ENCODE measurements at places on chromosomes 3 and 15.

- DNase-seq: no peak
Measured at GRCh38 chr3:106825962-106826605, 551.2 kb upstream of the CCDC54 start.

DNA sequence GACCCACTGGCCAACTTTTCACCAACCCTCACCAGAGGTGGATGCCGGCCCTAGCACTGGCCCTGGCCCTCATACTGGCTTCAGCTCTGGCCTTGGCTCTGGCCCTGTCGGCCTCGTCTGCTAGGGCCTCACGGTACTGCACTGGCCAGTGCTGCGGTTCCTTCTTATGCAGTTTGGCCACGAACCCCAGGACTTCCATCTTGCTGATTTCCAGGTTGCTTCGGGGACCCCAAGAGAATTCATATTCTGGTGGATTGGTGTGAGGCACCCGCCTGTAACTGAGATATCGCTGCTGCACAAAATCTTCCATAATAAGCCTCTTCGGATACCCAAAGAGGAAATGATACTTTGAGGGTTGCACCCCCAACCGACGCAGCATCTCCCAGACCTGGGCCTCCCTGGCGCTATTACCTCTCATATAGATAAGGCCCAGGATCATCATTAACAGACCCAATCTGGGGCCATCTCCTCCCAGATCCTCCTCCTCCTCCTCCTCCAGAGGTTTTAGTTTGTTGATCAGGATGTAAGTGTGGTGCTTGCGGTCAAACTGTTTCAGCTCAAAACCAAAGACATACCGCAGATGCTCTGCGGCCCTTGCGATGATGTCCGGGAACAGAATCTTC lies 883 bp downstream of the MAGEF1 start:
- no peak for DNase-seq

- DNase-seq: no peak
Measured at GRCh38 chr3:40780291-40780924, 255.6 kb downstream of the ZNF621 start.

GRCh38 chr3:118817748-118818165 lies 216.9 kb downstream of the IGSF11 start:
- no peak for DNase-seq

DNA sequence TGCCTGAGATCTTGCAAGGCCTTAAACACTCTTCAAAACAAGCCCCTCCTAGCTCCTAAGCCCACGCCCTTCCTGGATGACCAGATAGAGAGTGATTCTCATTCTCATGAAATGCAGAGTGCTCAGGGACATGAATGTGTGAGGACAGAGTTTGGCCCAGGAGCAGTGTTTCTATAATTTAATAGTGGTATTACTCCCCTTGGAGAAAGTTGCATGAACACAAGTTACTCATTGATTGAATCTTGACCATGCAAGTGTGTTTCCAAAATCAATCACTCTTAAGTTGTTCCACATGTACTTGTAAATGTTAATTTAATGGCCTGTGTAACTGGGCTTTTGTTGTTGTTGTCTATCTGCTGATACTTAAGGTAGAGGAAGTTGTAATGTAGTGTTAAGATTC lies 181.6 kb downstream of the ADAMTSL3 start:
- no peak for DNase-seq

All from activated T-cell treated with anti-CD3 and anti-CD28 coated beads, Interleukin-2, amount 50 U/mL, for 1 hour (primary cell).